ENCODE measurements at places on chromosomes 11 and 22. TPM values are rescaled to one million over a fixed set of nuclear protein-coding genes. Genes with fewer than 3 reads are reported as not detected.

SMIM38 gene
- total RNA-seq, result 0.09 TPM

TEX12 gene
- total RNA-seq, result 0.09 TPM

MS4A6E gene
- total RNA-seq, result not detected

PDGFB gene
- total RNA-seq, result 95.6 TPM

SAA4 gene
- not detected for total RNA-seq

TMEM191C gene
- total RNA-seq, result 0.38 TPM

OSBP gene
- total RNA-seq, result 24.1 TPM

RFPL1 gene
- not detected for total RNA-seq

ABTB2 gene
- total RNA-seq, result 3.7 TPM

ANKK1 gene
- total RNA-seq, result not detected

PHF5A gene
- total RNA-seq, result 84.1 TPM

C11orf87 gene
- total RNA-seq, result not detected

TBX1 gene
- 6.5 TPM for total RNA-seq

PDGFD gene
- total RNA-seq, result 6.0 TPM

FAM181B gene
- not detected for total RNA-seq

DGCR6 gene
- total RNA-seq, result 0.90 TPM

DNAJB7 gene
- not detected for total RNA-seq

GPR83 gene
- 0.09 TPM for total RNA-seq

C11orf86 gene
- not detected for total RNA-seq

YPEL1 gene
- 3.5 TPM for total RNA-seq

CABP4 gene
- 0.45 TPM for total RNA-seq

ARHGAP20 gene
- 1.1 TPM for total RNA-seq

MMP3 gene
- not detected for total RNA-seq

RAG1 gene
- total RNA-seq, result 0.99 TPM

LDLRAD3 gene
- total RNA-seq, result 10.1 TPM

TTC36 gene
- 0.45 TPM for total RNA-seq

TEX54 gene
- total RNA-seq, result not detected

OR51I1 gene
- not detected for total RNA-seq

DDB1 gene
- total RNA-seq, result 319 TPM

FIBIN gene
- total RNA-seq, result not detected

EIF4G2 gene
- 867 TPM for total RNA-seq

LRRC75B gene
- total RNA-seq, result 3.5 TPM

HEPN1 gene
- 0.09 TPM for total RNA-seq

PKNOX2 gene
- total RNA-seq, result not detected

FGF19 gene
- not detected for total RNA-seq

MRGPRE gene
- total RNA-seq, result not detected

SAA1 gene
- not detected for total RNA-seq

PDE3B gene
- total RNA-seq, result 1.4 TPM

SERPIND1 gene
- total RNA-seq, result 0.66 TPM

PAMR1 gene
- 0.56 TPM for total RNA-seq

RPS13 gene
- 1,145 TPM for total RNA-seq

ESAM gene
- total RNA-seq, result 70.7 TPM

AIFM3 gene
- total RNA-seq, result 0.47 TPM

TESMIN gene
- 0.54 TPM for total RNA-seq

APOA5 gene
- not detected for total RNA-seq

OR5B21 gene
- total RNA-seq, result not detected

SULT4A1 gene
- total RNA-seq, result 0.09 TPM
